ENCODE measurements at places on chromosomes 5 and 9.

DNA sequence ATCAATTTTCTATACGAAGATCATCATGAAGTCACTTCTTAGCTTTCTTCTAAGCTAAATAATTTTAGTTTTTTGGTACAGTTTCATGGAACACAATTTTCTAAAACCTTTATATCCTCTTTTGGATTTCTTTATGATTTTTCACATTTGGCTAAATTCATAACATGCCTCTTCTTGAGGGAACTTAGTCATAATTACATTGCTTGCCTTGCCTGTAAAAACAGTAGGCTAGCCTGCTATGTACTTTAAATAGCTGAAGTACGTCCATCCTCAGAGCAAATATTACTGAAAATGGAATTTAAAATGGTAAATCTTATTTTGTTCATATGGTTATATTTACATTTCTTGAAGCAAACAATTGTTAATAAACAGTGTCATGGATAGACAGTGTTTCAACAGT, 225.0 kb downstream of the VPS13A start:
- no peak for DNase-seq

DNA sequence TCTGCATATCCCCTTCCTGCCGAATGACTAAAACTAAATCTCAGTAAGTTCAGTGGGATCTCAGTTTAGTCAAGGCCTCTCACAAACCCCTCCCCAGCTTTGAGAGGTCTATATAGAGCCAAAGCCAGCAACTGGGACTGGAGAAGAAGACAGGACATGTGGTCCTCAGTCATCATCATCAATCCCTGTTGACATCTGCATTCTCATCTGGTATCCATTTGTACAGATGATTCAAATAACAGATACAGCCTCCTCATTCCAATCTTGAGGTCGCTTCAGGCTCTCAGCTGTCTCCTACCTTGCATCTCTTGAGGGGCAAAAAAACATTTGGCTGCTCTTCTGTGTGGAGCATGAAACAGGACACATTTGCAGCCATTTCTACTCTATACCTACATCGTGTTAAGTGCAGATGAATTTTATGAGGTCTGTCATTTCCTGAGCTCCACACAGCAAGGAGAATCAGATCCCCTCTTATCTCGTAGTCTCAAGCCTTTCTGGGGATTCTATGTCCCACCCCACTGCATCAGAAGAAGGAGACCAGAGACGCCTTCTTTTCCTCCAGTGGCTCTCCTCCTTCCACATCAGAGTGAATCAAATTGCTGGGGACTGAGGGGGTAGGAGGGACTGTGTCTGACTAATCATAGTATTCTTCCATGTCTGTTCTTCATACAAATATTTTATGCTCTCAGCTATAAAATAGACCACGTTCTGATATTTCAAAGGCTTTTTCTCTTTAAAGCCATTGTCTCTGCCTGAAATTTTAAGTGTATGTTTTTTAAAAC, 4.7 kb upstream of the RECK start:
- DNase-seq, result no peak

DNA sequence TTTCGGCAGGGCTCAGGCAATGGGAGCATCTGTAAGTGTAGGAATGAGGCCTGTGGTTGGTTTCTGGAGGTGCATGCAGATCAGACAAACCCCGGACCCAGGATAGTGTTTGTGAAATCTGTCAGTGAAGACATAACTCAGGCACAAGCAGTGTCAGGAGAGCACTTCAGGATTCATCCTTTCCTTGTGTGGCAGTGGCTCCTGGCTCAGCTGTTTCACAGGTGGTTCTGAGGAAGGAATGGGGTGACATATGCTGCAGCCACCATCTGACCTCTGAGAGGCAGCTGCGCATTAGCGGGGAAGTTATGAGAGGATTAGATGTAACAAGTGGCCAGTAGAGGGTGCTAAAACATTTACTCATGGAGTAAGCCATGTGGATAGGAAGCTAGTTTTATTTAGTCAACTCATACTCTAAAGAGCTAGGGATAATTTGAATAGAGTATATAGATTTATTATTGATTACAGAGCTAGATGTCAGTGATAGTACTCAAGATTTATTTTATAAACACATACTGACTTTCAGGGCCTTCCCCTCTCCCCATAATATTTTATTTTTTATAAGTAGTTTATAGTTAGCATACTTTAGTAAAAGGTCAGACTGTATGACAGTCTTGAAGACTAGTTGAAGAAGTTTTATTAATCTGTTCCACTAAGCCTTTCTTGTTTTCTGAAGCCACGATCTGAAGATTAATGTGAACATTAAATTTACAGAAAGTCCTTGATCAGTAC, 28.4 kb downstream of the NNT start:
- peak; percentile 45 for DNase-seq

DNA sequence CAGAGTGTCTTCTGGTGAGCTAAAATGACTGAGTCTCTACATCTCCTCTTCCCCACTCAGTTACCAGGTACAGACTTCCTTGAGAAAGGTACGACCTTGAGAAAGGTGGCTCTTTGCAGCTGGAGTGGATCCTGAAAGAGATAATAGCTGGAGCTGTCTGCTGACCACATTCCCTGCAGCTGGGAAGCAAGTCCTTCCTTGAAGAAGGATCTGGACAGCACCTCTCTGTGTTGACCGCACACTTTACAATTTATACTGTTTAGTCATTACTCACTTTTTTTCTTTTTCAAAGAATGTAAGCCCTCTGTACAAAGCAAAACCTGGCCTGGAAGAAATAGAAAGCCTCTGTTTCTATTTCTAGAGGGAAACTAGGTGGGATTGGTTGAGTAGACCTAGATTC, 148.8 kb downstream of the MACIR start:
- no peak for DNase-seq

DNA sequence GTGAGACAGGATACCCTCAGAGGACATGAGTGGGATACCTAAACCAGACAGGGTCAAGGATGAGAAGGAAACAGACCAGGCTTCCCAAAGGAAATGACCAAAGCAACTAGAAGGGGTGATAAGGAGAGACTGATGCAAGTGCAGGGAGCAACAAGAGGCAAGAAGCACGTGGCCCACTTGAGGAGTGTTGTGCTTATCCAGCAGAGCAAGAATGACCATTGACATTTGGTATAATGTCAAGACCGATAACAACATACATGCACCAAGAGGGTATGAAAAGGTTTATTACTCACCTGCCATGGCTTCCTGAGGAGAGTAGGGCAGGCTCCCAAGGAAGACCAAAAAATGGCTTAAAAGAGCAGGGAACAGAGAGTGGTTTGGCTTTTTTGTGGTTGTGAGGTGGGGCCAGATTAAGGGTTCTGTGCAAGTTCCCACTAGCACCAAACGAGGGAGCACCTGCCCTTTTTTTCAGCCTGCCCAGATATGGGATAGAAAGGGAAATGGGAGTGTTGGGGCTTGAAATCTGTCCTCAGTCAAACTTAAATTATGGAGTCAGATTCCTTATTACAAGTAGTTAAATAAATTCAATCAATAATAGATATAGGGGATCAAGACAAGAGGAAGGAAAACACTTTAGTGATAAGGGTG, 513.6 kb downstream of the RASEF start:
- DNase-seq, result no peak

GRCh38 chr5:179154346-179154990, 94.3 kb downstream of the ZNF354C start:
- no peak for DNase-seq

- no peak for DNase-seq
These were observed 259.7 kb downstream of the CDH10 start for GRCh38 chr5:24385070-24385469.

GRCh38 chr9:87722393-87723088, 3.4 kb upstream of the CTSL start:
- no peak for DNase-seq

DNA sequence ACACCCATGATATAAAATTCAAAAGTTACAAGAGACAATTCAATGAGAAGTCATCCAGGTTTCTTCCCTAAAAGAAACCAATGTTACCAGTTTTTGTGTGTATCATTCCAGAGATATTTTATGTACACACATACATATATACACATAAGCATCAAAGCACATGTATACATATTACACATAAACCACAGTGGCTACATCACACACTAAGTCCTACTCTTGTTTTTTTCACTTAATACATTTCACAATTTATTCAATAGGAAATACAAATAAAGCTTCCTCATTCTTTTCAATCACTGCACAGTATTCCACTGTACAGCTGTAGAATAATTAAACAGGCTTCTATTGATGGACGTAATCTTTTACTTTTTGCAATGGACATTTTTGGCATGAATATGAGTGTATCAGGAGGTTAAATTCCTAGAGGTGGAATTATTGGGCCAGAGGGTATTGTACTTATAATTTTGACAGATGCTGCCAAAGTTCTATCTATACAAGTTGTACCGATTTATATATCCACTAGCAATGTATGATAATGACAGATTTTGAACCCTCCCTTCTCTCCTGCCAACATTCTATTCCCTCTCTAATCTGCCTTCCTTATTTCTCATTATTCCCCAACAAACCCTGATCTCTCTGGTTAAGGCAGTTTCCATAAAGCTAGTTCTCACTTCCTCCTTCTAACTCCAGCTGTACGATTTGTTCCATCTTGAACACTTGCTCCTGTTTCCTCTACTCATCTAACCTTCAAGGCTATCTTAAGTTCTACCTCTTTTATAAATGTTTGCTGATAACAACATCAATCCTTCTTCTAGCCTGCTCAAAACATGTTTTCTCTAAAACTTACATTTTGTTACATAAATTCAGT, 35.2 kb downstream of the MRPS27 start:
- no peak for DNase-seq

- no peak for DNase-seq
These were observed 148.6 kb upstream of the ELL2 start for GRCh38 chr5:96110300-96110699.

DNA sequence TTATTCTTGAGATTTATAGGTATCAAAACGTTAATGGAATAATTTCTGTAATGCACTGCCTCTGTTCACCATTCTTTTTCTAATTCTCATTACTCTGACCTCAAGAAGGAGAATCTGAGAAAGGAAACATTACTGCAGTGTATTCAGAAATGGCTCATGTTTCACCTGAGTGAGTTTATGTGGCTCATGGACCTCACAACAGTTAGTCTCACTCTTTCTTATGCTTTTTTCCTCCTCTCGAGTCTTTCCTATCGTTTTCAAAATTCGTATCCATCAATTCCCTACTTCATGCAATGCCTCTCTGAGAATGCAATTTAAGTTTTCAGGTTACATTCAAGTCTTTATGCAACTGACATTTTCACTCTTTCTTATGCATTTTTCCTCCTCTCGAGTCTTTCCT, 9.6 kb downstream of the CDH10 start:
- DNase-seq, result no peak

GRCh38 chr5:111589316-111589715, 77.0 kb upstream of the STARD4 start:
- no peak for DNase-seq
